ENCODE measurements at places on chromosomes 4 and X.
A peak's percentile ranks its signal among the peaks of the same experiment; 100 is the strongest.

DNA sequence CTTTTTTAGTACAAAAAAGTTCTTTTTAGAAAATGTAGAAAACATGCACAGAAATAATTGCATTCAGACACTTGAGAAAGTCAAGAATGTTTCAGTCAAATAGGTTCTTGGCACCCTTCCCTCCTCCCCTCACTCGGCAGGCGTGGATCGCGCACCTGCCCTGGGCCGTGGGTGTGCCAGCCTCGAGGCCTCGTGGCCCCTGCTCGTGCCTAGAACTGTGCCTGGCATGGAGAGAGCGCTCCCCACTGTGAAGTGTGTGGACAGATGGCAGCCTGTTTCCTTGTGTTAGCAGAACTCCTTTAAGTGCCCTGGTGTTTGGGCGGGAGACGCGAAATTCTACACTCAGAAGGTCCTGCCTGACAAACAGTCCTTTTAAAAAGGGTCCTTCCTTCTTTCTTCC, 14.7 kb downstream of the RGS12 start:
- DNase-seq, result no peak

GRCh38 chr4:159353422-159354116, 250.7 kb downstream of the RAPGEF2 start:
- no peak for DNase-seq

DNA sequence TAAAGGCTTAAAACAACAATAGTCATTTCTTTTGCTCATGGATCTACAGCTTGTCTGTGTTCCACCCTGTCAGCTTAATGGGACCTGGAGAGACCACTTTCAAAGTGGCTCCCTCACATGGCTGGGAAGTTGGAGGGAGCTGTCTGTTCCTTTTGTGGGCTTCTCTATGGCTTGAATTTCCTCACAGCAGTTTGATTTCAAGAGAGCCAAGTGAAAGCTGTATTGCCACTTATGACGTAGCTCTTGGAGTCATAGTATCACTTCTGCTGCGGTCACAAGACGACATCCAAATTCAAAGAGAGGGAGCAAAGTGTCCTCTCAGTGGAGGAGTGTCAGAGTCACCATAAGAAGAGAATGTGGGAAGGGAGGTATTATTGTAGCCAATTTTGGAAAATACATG, 22.7 kb upstream of the ACSL1 start:
- DNase-seq, result no peak

DNA sequence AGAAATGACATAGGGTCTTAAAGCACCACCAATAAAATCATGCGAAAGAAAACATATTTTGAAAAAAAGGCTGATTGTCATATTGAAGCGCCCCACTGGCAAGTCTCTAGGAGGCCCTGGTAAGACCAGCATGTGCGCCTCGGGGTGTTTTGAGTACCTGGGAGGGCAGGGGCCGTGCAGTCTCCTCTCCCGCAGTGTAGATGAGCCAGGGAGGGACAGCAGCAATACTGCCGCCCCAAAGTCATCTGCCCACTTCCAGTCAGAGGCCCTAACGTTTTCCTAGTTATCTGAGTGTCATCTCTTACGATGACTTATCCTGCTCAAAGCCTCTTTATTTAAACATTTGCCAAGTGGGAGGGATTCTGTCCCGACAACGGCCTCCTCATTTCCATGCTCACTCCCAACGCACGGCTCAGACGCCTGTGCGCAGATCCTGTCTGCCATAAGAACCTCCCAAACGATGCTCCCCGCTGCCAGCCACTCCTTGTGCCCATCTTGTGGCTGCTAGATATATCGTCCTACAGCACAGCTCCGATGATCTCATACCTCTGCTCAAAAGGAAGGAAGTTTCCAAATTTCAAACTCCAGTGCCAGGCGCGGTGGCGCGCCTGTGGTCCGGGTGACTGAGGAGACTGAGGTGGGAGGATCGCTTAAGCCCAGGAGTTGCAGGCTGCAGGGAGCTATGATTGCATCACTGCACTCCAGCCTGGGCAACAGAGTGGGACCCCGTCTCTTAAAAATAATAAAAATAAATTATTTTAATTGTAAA, 17.2 kb upstream of the SCRG1 start:
- DNase-seq, result no peak

DNA sequence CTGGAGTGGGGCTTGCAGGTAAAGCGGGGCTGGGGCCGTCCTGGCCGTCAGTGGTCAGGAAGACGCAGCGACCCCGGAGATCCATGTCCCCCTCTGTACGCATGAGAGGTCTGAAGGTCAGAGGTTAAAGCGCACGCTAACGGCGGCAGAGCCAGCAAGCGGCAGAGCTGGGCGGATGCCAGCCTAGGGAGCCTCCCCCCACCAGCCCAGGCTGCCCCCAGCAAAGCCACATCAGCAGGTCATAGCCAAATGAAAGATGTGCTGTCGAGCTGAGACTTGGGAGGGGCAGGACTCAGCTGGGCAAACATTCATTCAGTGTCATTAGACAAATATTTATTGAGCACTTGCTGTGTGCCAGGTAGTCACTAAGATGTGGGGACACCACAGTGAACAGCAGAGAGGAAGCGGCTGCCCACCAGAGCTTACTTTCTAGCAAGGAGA, 593 bp upstream of the JAKMIP1 start:
- DNase-seq, result no peak

- DNase-seq, result no peak
Measured at GRCh38 chr4:74365761-74366160, 816 bp downstream of the EREG start.

- DNase-seq, result no peak
Measured at GRCh38 chrX:125439194-125439849, 119.7 kb downstream of the TEX13C start.

- no peak for DNase-seq
Measured at GRCh38 chr4:42410446-42410845, 13.2 kb downstream of the SHISA3 start.

- no peak for DNase-seq
Measured at GRCh38 chrX:94058728-94059382, 384.8 kb downstream of the FAM133A start.

DNA sequence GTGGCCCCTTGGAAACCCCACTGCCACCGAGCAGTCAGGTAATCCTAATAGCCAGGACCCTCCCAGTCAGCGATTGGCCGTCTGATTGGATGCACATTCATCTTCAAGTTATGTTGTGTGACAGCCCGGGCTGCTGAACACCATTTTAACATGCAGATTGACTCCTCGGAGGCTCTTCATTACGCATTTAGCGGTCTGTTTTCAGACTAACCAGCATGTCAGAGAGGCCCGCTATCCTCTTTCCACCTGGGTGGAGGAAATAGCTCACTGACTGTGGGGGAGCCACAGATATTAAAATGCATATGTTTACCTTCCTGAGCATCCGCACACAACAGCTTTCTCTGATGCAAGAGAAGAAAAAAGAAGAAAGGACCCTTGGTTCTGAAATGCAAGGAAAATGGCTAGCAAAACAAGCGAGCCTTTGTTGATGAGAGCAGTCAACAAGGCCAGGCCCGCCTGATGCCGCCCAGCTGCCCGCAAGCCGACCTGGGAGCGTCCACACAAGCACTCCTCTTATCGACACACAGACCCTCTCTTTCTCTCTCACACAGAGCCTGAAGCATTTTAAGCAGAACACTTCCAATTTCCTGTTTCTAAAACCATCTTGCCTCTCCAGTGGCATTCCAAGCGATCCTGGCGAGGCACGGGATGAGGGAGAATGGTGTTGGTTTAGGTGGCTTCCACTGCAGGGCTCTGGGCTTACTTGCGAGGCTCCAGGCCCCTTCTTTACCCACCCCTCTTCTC, 118.3 kb downstream of the MGST2 start:
- DNase-seq, result no peak

DNA sequence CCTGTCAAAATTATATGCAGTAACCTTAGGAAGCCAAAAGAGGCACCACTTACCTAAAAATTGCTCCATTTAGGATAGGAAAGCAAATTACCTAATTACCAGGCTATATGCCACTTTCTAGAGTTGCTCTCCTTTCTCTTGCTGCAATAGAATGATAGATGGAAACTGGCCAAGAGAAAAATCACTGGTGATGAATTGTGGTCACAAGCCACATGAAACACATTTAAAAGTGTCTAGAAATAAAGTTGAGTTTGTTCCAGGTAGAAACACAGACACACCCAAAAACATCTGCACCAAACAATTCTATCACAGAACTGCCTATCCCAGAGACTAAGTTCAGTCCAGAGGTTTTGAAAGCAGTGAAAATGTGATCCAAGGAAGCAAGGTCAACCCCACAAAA, 337.7 kb downstream of the PCDH19 start:
- no peak for DNase-seq

DNA sequence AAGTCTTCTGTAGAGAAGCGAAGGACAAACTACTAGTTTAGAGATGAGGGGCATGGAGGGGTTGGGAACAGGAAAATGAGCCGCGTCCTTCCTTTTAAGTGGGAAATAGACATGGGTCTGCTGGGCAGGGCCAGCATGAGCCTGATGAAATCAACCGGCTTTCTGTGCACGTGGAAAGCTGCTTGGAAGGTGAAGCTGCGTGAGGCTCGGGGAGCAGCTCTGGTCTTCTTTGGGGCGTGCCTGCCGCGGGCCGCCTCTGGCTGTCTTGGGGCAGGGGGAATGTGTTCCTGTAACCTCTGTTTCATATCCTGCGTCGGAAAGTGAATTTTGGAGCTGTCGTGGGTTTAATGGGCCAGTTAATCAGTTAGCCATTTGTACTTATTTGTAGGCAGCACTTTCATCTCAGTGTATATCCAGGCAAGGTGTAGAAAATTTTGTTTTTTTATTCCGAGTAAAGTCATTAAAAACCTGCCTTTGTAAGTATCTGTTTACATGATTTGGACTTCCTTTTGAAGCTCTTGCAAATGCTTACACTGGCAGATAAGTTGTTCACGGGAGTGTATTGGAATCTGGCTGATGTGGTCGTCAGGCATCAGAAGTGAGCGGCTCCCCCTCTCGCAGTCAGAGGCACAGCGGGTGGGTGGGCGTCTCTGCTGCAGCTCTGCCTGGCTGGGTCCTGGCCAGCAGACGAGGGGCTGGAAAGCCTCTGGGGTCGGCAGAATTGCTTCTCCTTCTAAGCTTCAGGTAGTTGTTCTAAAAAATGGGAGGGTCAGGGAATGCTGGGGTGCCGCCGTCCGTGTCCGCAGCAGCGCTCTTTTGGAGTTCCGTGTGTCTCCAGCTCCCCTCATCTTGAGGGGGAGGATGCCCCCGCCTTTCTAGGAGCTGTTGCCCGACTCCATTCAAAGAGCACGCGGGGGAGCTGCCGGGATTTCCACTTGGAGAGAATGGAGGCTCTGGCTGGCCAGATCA, 70.5 kb upstream of the HGFAC start:
- no peak for DNase-seq

DNA sequence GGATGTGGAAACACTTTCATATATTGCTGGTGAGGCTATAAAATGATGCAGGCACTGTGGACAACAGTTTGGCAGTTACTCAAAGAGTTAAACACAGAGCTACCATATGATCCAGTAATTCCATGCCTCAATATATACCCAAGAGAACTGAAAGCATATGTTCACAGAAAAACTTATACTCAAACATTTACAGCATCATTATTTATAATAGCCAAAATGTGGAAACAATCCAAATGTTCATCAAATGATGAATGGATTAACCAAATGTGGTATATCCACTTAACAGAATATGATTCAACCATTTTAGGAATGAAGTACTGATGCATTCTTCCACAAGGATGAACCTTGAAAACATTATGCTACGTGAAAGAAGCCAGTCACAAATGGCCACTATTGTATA, 603.8 kb downstream of the IQCM start:
- DNase-seq, result no peak

- no peak for DNase-seq
Measured at GRCh38 chr4:57154191-57154590, 44.0 kb upstream of the IGFBP7 start.

DNA sequence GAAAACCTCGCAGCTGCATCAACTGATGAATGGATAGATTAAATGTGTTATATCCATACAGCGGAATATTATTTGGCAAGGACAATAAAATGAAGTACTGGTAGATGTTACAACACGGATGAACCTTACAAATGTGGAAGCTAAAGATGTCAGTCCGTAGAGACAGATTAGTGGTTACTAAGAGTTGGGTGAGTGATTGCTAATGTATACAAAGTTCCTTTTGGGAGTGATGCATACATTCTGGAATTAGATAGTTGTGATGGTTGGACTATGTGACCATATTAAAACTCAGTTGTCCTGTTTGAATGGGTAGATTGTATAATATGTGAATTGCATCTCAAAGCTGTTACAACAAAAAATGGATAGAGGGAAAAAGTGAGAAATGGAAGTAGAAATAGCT, 2.8 kb downstream of the FIP1L1 start:
- no peak for DNase-seq

- no peak for DNase-seq
Measured at GRCh38 chr4:176778491-176778890, 14.2 kb downstream of the VEGFC start.

DNA sequence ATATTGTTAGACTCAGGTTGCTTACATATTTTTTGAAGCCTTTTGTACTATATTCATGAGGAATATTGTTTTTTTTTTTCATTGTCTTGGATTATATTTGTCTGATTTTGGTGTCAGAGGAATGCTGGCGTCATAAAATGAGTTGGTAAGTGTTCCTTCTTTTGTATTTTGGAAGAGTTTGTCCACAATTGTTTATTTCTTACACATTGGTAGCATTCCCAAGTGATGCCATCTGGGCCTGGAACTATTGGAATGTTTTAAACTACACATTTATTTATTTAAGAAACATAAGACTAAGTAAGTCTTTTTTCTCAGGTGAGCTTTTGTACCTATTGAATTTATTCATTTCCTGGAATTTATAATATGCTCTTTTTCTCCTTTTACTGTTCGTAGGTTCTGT, 107.6 kb downstream of the LARP1B start:
- DNase-seq, result no peak

- no peak for DNase-seq
Measured at GRCh38 chr4:169727616-169728015, 30.1 kb downstream of the HPF1 start.

- DNase-seq, result no peak
Measured at GRCh38 chr4:113450295-113451080, 311.1 kb downstream of the CAMK2D start.

GRCh38 chrX:42220083-42220482, 296.7 kb upstream of the CASK start:
- DNase-seq, result no peak

GRCh38 chr4:113979148-113979904, at the start of gene ARSJ:
TSS of gene ARSJ (minus strand) at chr4:113979647. CDS start at chr4:113978834, 813 bp downstream.
- DNase-seq, result peak; percentile 68

GRCh38 chr4:188647820-188648370, 508.7 kb downstream of the TRIML1 start:
- no peak for DNase-seq

DNA sequence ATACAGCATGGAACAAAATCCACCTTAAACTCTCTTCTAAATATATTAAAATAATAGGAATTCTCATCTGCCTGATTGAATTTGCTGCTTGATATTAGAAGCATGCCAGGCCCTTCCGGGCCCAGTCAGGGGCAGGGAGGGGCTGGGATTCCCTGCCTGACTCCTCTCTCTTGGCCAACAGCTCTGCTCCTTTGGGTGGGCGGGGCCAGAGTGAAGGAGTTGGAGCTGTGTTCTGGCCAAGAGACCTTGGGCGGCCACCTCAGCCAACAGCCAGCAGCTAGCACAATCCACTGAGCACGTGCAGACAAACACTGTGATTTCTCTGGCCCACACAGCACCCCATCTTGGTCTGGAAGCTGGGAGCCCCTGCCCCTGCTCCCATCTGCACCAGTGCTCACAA, 140.3 kb downstream of the PJA1 start:
- peak; percentile 4 for DNase-seq

- no peak for DNase-seq
Measured at GRCh38 chr4:165986956-165987698, 114.1 kb downstream of the TLL1 start.

- DNase-seq, result no peak
Measured at GRCh38 chrX:107565015-107565414, 63.3 kb upstream of the PRPS1 start.

Data from GM04503 (cell line).